Psoas muscle (tissue), 8 donors: ENCODE measurements at places on chromosomes 5 and 9.

GRCh38 chr5:108898707-108899106 is 151.0 kb downstream of the FER start:
- DNase-seq = no peak

GRCh38 chr5:56561-57290 is 35.2 kb upstream of the PLEKHG4B start:
- DNase-seq = no peak

DNA sequence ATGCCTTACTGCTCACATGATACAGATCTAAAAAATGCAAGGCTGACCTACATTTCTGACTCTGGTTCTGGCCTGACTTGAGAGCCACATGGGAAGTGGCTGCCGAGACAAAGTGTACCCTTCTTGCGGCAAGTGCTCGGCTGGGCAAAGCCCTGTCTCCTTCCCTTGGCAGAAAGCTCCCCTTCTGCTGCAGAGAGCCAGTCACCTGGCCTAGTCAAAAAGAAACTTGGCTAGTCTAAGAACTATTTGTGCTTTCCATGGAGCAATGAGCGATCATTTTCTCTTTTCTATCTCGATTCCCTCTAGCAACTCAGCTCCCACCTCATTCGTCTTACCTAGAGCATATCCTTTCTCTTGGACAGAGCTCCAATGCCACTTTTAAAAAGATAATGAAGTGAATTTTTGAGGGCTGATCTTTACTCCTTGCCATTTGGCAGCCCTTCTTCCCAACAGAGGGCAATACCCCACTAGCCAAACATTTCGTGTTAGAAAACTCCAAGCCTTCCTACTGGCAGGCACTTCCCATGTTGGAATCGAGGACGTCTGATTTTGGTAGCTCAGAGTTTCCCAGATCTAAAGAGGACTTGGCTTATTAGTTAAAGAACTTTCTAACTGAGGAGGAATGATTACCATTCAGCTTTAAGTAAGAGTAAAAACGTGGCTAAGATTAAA is 108.1 kb upstream of the PRRC1 start:
- peak; percentile 74 for DNase-seq

GRCh38 chr5:27158775-27159174 is 120.4 kb upstream of the CDH9 start:
- DNase-seq = no peak

DNA sequence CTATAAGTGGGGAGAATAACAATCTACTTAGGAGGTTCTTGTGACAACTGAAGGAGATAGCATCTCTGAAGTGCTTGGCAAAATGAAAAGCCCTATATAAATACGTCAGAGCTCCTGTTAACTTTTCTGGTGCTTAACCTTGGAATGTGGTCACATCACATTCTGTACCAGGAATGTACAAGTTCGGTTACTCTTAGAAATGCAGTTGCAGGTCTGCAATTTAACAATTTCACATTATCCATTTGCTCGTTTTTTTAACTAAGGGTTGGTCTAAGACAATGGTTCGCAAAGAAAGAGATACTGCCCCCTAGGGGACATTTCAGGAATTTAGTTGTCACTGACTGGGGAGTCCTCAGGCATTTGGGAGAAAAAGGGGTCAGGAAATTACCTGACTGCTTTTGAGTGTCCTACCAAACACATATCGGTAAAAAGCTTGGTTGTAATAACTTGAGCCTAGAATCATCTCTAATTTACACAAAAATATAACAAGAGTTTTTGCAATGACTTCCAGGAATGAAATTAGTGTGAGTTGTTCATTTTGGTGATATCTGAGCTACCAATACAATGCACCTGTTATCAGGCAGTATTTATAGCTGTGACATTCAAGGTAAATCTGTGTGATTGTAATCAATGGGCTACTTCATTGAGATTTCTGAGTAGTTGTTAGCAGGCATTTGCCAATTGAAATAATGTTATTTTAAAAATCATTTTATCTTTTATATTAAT is 5.4 kb upstream of the HBEGF start:
- no peak for DNase-seq

DNA sequence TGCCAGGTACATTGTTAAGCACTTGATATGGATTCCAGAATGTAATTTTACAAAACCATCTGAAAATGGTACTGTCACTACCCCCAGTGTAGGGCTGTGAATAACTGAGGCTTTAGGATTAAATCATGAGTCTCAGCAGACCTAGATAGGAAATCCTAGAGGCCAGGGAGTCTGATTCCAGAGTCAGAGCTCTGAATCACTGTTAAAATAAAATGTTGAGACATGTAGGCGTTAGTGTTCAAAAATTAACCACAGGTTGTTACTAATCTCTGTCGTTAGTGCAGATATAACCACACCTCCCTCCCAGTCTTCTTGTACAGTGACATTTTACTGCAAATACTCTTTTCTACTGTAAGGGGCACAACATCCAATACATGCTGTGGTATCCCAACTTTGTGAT is 1828.8 kb downstream of the MAT2B start:
- DNase-seq = no peak

DNA sequence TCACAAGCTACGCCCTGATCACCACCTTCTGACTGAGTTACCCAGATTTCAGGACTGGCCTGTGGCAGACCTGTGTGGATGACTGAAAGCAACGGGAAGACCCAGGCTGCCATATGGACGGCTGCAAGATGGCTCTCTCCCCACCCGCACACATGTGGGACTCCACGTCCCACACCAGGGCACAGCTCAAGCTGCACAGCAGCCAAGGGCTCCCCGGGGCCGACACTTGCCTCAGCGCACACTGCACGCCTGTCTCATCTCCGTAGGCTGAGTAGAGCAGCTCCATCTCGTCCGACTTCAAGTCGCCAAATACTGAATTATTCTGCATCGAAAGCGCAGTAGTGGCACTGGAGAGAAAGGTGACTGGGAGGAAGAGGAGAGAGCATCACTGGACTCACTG is 14.5 kb downstream of the BRD9 start:
- DNase-seq = peak; percentile 32

DNA sequence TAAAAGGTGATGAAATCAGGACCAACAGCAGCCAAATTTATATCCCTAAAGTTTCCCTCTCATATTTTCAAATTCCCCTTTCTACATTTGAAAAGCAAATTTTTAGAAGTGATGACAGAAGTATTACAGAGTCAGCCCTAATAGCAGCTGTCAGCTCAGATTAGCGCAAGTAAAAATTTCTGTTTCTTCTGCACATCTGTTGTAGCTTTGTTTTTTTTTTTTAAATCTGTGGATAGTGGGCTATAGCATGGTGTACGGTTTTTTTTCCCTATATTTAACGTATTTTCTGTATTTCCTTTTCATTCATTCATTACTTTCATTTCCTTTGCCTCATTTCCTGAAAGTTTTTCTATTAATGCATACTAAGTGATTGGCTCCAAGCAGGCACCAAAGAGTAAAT is 99.1 kb downstream of the MACIR start:
- DNase-seq = no peak

GRCh38 chr5:160675988-160676387 is 176.0 kb downstream of the ATP10B start:
- DNase-seq = no peak

DNA sequence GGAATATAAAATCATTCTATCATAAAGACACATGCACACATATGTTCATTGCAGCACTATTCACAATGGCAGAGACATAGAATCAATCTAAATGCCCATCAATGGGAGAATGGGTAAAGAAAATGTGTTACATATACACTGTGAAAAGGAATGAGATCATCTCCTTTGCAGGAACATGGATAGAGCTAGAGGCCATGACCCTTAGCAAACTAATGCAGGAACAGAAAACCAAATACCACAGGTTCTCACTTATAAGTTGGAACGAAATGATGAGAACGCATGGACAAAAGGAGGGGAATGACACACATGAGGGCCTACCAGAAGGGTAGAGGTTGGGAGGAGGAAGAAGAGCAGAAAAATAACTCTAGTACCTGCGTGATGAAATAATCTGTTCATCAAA is 21.0 kb upstream of the RANBP6 start:
- no peak for DNase-seq

DNA sequence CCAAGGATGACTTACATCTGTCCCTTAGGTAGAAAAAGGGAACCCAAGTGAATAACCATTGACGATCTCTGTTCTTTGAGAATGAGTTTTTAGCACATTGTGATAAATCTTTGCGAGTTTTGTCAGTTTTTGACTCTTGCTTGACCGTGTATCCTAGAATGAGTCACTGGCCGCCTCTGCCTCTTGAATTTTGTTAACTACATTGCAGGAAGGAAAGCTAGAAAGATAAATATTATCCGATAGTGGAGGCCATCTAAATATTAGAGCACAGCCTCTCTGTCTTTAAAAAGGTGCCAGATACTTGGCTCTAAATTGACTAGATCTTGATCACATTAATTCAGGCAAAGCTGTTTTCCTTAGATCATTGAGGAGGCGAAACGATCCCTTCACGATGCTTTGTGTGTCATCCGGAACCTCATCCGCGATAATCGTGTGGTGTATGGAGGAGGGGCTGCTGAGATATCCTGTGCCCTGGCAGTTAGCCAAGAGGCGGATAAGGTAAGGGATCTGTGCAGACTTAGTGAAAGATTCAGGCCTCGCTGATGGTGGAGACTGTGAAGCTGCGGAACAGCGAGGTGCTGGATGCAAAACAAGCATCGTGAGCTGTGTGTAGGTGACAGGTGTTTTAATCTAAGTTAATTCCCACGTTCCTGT is 12.2 kb downstream of the CCT5 start:
- no peak for DNase-seq
